ENCODE measurements at places on chromosomes 1 and 21.

DNA sequence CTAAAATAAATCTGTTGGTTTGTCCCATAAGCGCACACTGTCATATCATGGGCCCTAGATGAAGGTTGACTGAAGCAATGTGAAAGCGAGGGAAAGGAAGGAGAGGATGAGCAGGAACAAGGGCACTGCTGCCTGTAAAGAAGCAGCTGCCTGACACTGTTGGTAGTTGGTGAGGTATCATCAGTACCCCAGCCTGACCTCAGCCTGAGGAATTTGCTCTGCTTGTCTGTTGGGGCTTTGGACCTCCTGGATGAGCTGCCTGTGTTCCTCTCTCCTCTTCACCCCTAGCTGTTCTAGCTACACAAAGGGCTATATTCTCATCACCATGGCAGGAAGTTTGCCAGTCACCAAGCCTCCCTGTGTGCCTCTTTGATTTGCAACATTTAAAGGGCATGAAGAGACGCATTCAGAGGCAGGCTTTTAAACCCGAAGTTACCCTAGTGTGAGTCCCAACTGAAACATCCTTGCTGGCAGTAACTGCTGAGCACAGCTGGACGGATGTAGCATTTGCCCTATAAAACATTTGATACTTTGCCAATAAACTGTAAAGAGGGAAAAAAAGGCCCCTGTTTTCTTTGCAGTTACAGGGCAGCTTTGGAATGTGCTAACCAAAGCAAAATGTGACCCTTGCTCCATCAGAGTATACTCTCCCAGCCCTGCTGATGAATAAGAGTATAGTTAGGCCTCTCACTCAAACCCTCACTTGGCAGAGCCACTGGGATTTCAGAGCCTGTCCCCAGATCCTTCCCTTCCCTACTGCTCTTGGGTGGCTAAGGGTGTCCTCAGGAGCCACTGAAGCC lies 22.2 kb upstream of the SPATA6 start:
- DNase-seq: peak; percentile 43

DNA sequence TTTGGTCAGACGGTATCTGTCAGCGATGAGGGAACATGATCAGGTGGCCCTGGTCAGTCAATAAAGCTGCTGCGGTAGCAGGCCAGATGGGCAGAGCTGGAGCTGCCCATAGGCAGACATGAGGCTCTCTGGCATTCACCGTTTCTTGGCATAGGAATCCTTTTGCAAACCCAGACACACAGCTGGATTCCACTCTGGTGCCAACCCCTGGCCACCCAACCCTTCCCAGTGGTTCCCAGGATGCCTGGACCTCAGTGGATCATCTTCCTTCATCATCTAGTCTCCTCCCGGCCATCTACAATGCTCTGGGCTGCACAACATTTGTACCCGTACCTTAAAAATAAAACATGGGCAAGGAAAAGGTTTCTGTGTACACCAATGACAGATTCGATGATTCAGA lies 68.3 kb upstream of the ACTRT2 start:
- DNase-seq: no peak

DNA sequence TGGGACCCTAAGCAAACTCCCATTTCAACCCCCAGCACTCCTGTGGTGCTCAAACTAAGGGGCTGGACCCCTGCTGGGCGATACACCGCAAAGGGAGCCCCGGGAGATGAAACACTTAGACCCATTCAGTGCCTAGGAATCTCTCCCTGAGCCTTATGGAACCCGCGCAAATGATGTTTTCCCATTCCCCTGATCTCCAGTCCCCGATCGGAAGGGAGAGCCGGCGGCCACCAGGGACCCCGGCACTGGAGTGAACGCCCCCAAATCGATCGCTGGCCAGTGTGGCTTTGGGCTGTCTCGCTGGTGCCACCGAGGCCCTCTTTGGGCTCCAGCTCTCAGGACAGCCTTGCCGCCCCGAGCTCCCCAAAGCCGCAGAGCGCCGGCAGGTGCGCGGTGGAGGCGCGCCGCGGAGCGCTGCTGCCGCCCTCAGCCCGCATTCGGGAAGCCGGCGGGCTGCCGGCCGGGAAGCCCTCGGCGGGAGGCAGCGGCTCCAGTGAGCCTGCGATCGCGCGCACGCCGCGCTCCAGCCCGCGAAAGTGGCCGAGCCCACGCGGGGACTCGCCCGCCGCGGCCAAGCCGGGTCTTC lies 1.1 kb downstream of the PLXNA2 start:
- peak; percentile 40 for DNase-seq

DNA sequence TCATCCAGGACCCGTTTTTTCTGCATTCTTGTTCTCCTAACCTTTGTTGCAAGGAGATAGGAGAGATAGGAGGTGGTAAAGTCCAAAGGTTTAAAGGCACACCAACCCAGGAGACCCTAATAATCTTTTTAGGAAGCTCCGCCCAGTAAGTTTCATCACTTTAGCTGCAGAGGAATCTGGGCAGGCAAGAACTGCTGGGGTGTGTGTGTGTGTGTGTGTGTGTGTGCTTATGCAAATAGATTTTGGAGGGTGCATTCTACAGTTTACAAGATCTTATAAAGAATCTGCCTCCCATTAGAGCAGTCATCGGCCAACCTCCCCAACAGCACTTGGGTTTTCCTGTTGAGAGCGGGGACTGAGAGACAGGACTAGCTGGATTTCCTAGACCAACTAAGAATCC lies 3.9 kb upstream of the IL10 start:
- no peak for DNase-seq

DNA sequence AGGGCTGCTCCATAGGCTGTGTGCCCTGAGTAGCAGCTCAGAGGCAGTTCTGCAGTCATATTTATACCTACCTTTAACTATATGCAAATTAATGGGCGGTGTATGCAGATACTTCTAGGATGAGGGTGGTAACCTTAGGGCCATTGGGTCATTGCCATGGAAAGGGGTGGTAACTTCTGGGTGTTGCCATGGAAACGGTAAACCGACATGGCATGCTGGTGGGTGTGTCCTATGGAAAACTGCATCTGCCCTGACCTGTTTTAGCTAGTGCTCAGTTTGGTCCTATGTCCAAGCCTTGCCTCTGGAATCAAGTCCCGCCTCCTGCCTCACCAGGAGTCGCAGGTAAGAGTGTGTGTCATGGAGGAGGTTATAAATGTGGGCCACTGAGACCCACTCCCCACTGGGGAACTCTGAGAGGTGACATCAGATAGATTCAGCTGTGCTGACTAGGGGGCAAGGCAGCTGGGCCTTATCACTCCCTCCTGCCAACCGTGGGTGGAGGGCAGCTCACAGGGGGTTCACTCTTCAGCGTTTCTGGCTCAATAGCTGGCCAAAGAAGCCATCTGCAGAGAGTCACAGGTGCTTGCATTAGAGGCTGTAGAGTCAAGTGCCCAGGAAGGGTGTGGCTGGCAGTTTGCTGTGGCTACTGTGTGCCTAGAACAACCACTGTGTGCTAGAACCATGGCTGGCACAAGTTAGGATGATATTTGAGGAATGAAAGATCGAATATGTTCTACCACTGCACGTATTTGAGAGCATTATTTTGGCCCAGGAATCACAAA lies 19.0 kb downstream of the BACE2 start:
- no peak for DNase-seq

DNA sequence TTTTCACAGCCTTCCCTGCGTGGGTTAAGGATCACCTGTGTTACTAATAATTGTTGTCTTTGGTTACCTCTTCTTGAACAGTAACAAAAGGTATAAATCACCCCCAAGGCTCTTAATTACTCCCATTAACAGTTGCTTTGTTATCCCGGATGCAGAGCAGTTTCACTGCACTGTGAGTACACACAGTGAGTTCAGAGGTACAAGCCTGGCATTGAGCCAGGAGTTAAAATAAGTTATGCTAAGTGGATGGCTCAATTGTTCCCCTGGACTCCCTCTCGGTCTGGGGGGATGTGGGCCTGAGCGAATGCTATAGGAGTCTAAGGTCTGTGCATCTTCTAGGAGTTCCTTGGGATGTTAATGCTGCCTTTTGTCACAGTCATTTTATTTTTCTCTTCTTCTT lies 258.3 kb downstream of the ATG4C start:
- DNase-seq: no peak

GRCh38 chr1:42439940-42440339 lies 15.9 kb downstream of the ZMYND12 start:
- peak; percentile 57 for DNase-seq

DNA sequence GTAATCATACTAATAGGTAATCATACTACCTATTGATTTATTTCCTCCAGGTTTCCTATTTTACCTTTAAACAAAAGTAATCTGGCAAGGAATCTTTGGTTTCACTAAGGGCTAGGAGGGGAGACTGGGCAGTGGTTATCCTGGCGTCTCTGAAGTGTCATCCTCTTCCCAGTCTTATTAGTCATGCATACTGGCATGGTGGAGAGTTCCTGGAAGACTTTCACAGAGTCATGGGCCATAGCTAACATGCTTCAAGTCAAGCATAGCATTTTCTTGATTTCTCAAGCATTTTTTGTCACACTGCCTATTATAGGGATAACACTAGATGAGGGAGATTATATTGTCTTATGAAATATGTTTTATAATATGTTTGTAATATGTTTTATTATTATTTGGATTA lies 64.0 kb upstream of the ASB17 start:
- peak; percentile 18 for DNase-seq

DNA sequence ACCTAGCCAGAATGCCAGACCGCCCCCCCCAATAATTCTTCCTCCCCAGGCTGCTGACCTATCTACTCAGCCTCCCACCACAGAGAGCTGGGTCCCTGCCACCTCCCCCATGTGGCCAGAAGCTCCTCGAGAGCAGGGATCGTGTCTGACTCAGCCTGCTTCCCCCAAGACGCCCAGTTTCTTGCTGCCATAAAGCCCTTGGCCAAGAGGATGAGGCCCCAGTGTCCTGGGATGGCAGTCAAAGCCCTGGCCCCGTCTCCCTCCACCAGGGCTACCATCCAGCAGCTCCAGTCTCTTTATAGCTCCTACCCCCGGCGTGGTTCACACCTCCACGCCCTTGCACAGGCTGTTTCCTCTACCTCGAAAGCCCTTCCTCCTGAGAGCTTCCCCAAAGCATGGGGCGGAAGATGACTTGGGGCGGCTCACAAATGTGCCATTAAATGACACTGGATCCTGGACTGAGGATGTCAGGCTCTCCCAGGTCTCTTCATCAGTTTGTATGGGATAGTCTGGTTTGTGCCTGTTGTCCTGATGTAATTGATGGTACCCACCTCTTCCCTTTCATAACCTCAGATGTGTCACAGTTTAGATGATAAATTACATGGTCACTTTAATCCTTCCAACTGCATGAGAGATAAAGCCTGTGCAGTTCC lies 13.2 kb downstream of the ADGRB2 start:
- no peak for DNase-seq

GRCh38 chr1:207890136-207890738 lies 20.7 kb downstream of the CD34 start:
- peak; percentile 11 for DNase-seq

GRCh38 chr1:59434336-59434735 lies 137.4 kb downstream of the FGGY start:
- DNase-seq: no peak

DNA sequence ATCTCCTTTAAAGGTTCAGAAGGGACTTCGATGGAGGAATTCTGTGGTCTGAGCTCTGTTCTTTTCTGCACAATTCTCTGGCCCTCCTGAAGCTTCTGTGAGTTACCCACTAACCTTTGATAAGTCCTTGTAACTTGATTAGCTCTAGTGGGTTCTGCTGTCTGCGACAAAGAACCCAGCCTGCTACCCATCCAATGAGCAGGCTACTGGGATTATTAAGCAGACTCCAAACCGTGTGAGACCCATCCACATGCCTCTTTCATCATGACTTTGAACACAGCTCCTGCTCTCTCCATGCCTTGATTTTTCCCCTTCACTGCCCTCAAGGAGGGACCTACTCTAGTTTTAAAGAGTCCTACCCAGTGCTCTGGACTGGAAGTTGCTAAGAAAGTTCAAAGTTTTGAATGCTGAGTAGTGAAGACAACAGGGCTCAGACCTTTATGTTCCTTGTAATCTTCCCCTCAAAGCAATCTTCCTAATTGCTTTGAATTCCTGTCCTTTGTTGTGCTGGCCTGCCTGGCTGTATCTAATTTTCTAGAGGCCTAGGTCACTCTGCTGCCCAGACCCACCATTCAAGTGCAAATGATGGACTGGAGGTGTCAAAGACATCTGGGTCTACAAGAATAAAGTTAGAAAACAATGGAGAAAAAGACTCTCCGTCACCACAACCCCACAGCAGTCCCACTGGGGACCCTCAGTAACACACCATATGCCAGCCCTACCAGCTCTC lies 146.9 kb downstream of the RHOU start:
- DNase-seq: no peak

DNA sequence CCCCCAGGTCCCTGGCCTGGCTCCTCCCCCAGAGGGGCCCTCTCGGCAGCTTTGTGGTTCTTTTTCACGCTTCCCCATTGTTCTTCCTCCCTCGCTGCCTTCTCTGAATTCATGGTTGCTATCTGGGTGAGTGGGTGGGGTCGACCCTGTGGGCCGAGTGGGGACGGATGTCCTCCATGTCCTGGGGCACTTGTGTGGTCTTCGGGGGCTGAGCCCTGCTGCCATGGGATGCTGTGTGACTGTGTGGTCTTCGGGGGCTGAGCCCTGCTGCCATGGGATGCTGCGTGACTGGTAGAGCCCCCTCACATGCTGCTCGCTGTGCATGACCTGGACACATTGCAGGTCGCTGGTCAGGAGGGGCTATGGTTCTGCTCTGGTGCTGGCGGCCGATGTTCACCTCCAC lies 21.6 kb upstream of the DIP2A start:
- no peak for DNase-seq

DNA sequence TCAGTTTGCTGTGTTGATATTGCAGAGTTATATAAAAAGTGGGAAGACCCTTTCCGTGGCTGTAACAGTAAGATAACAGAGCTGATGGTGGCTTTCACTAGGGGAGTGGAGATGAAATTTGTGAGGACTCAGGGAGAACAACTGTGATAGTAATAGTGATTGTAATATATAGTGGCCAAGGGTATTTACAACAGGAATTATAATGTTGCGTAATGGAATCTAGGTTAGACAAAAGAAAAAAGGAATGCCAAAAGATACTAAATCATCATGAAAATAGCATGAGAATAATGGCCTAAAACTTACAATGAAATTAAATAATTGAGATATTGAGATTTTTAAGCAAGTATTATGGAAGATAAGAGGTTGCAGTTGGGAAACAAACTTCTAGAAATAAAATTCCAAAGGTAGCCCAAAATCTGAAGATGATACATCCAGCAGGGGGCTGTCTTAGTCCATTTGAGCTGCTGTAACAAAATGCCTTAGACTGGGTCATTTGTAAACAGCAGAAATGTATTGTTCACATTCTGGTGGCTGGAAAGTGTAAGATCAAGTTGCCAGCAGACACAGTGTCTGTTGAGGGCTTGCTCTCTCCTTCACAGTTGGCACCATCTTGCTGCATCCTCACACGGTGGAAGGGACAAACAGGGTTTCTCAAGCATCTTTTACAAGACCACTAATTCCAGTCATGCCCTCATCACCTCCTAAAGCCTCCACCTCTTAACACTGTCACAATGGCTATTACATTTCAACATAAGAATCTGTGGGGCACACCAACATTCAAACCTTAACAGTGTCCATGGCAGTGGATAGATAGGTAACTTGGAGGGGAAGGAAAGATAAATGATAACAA lies 711.2 kb downstream of the MRPL39 start:
- DNase-seq: peak; percentile 14

DNA sequence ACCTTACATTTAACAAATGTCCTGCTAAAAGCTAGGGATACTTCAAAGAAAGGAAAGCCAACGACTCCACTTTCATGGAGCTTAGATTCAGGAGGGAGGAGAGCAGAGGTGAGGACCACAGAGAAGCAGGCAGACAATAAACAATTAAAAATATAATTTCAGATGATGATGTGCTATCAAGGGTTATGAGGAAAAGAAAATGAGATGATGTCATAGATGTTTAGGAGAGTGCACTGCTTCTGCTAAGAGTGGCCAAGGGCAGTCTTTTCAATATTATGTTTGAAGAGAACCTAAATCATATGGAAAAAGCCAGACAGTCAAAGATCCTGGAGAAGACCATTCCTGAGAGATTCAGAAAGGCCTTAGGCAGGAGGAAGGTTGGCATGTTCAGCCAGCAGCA lies 66.6 kb upstream of the HOOK1 start:
- DNase-seq: no peak

Measured in Caki2 (cell line).